ENCODE measurements at places on chromosomes 2 and 18.

GRCh38 chr2:44201648-44202165 lies 33.0 kb downstream of the PPM1B start:
- no peak for DNase-seq

DNA sequence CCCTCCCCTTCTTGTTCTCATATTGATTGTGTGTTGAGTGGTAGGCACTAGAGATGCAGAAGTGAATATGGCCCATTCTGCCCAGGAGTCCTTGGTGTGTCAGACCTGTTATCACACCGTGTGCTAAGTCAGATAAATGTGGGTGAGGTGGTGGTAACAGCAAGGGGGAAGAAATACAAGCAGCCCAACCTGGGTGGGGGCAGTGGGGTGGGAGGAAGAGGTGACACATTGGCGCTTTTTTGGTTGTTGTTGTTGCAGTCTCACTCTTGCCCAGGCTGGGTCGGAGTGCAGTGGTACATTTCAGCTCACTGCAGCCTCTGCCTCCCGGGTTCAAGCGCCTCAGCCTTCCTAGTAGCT lies 12.8 kb downstream of the B3GNT2 start:
- DNase-seq, result no peak

DNA sequence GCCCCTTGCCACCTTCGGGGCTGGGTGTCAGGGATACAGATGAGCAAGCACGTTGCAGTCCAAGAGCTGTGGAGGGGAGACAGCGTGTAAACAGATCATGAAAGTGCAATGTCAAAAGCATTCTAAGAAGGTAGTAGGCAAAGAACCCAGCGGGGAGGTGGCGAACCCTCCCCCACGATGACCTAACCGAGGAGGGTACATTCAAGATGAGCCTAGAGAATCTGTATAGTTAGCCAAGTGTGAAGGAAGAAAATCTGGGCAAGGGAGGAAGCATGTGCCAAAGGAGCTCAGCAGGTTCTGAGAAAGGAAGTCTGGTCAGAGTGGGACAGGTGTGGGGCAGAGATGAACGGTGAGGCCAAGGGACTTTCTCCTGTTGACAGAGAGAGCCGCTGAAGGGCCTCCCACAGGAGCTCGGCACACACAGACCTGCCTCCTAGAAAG lies 106.9 kb downstream of the SP3 start:
- DNase-seq, result no peak

- no peak for DNase-seq
These were observed 4.5 kb downstream of the KIF3C start for GRCh38 chr2:25977768-25978167.

GRCh38 chr2:43397411-43397810 lies 171.0 kb upstream of the ZFP36L2 start:
- no peak for DNase-seq

- no peak for DNase-seq
These were observed 26.6 kb downstream of the TMEM18 start for GRCh38 chr2:650343-651310.

GRCh38 chr2:82316586-82316985 lies 2012.0 kb upstream of the LRRTM1 start:
- DNase-seq, result no peak

- DNase-seq, result no peak
These were observed 680 bp downstream of the ATP5F1A start for GRCh38 chr18:46097431-46097800.

- DNase-seq, result no peak
These were observed 232.1 kb upstream of the COPS8 start for GRCh38 chr2:236853585-236854051.

DNA sequence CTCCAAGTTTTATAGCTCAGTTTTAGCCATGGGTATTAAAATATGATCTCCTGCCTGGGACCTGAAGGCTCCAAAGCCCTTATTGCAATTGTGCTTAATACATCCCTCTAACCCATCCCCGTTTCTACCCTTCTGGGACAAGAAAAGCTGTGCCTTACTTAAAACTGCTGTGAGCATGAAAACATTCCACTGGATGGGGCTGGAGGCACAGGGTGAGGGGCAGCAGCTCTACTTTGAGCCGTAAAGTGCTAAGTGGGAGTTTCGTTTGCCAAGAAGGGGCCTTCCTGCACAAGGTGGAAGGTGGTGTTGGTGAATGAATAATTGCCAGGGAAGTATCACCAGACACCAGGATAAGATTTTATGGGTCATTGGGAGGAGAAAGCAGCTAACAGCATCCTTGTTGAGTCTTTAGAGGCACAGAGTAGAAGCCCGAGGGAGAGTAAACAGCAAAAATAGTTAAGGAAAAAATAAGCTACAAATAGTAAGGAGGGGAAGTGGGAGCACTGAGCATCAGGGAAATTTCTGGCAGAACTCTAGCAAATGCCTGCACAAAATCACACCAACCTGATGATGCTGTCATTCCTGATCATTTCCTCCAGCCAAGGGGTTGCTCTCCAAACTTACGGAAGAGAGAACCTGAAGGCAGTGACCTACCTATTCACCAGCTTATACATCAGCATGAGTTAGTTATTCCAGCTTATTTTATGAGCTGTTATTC lies 218.4 kb downstream of the MREG start:
- no peak for DNase-seq

DNA sequence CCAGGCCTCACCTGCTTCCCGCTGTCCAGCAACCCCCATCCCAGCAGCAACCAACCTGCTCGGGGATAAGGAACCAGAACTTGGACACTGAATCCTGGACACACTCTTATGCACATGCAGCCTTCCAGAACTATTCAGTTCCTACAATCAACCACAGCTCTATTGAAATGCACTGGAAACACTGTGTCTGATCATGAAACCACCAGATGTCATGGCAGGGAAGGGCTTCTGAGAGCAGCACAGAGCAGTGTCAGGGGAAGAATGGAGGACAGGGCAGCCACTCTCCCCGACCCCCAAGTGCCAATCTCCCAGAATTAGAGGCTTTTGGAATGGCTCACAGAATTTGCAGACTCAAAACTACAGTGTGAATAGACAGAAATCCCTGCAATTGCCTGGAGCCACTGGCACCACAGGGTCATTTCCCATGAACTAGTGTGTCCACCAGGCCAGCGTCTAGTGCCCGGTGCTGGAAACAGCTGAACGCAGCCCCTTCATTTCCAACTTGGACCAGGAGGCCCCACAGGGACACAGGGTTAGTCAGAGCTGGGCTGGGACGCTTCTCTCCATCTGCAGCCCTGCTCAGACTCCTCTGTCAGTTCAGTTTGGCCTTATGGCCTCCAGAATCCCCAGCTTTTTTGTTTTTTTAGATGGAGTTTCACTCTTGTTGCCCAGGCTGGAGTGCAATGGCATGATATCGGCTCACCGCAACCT lies 25.5 kb downstream of the MRPL35 start:
- DNase-seq, result no peak

DNA sequence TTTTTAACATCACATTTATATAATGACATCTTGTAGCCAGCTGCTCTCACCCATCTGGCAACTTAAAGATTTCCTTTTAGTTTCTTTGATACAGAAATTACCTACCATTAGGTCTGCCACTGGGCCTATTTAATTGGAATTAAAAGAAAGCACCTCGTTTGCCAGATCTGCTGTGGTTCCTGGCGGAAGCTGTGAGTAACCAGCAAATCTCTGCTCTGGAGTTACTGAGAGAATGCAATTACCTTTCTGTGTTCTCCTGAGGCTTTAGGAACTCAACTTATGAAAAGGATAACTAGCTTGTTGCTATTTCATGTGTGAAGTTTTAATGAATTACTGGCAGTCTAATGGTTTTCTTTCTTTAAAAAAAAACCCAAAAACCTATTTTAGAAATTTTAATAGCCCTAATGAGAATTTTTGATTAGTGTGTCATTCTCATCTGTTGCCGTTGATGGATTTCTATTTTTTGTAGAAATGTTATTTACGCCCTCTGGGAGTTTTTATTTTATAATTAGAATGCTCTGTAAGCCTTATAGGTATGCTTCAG lies 69.7 kb upstream of the LYPD6B start:
- no peak for DNase-seq

- DNase-seq, result no peak
These were observed 60.7 kb downstream of the LYPD1 start for GRCh38 chr2:132609101-132609890.

DNA sequence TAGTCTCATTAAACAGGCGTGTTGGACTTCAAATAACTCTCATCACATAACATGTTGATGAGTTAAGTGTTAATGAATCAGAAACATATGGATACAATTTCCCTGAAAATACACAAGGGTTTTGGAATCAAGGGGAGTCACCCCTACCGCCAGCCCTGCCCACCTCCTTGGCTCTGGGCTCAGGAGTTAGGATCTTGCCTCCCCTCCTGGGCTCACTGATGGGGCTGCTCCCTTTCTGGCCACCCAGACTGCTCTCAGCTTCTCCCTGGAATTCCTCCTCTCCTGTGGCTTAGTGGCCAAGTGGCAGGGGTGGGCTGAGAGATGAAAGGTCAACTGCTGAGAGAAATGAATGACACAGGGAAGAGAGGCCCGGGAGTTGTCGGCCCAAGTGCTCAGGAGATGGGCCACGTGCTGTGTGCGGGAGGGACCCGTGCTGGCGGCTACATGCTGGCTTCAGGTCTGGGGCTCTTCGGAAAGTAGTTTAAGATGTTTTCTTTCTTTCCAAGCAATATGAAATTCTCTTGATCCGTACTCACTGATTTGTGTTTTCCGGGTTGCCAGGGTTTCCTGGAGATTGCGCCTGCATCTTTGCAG lies 55.8 kb upstream of the TNP1 start:
- DNase-seq, result no peak

- DNase-seq, result no peak
These were observed 180.6 kb upstream of the CCDC68 start for GRCh38 chr18:55139836-55140235.

GRCh38 chr18:63088262-63088661 lies 231.3 kb downstream of the BCL2 start:
- DNase-seq, result no peak

DNA sequence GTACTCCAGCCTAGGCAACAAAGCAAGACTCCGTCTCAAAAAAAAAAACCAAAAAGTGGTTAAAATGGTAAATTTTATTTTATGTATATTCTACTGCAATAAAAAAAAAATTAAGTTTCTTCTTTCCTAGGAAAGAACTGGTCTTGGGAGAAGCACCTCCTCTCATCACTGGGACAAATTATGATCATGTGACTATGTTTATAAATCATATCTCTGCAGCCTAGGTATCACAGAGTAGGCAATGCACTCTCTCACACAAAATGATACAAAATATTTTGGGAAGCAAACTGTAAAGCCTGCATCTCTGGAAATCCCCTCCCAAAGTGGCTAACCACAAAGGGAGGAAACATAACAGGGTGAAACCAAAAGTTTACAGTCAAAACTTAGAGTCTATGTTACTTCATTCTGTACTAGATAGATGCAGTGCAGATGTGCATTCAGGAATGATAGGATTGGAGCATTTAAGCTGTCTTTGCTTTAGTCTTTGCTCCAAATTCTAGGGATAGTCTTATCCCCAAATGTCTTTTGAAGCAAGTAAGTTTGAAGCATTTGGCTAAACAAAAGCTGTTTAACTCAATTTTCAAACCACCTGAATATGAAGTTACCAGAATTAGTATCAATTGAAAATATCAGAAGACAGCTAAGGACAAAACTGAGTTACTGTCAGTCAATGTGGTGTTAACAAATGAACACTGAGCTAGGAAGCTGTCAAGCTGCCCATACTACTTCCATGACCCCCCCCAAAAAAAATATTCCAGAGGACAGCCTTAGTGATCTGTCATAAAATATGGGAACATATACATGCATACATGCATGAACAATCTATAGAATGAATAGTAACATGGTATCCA lies 21.1 kb upstream of the MALT1 start:
- DNase-seq, result no peak

- DNase-seq, result no peak
These were observed 9.6 kb downstream of the TRPM8 start for GRCh38 chr2:233926806-233927205.

- no peak for DNase-seq
These were observed 29.2 kb upstream of the PPP4R1 start for GRCh38 chr18:9643549-9643948.

DNA sequence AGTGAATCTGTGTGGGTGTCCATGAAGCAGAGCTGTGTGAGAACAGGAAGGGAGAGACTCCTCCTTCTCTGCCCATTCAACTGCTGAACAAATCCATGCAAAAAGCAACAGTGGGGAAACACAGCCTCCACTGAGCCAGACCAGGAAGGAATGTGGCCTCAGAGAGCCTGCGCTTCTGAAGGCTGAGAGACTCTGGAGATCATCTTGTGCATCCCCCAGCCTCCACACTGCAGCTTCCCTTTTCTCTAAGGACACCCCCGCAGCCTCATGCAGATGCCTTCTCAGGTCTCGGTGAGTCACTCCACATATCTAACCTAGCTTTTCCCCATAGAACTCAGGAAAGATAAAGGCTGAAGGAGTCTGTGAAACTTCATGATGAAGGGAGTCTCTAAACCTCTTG lies 402.9 kb downstream of the TNS1 start:
- DNase-seq, result no peak

GRCh38 chr2:177906041-177906718 lies 166.4 kb downstream of the PDE11A start:
- DNase-seq, result peak; percentile 50

DNA sequence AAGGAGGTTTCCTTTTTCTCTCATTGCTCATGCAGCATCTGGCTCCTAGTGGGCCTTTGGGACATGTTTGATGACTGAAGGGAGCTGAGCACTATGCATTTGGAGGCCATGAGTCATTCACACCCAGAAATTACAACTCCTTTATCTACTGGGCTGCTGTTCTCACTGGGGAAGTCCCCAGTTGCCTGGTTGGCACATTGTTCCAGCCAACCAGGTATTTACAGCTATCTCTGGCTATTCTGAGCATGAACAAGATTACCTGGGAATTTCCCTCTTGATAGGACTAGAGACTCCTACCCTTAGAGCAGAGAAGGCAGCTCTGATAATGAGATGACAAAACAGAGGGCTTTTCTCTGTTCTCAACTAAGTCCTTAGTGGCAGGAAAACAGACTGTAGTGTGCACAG lies 206.5 kb downstream of the SETBP1 start:
- DNase-seq, result peak; percentile 39

DNA sequence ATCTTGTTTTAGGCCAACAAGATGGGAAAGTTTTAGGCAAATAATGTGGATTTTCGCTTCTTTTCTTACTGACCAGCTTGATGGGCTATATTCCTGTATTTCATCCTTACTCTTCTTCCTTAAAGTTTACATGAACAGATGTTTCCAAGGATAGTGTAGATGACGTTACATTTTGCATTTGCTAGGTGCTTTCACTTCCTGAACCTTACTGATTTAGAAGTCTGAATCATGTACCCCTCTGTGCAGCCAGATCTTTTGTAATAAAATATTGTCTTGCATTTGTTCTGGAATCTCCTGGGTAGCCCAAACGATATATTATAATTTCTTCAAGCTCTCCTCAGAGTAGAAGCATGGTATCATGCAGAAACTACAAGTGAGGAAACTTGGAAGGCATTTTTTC lies 93.4 kb downstream of the CALCRL start:
- DNase-seq, result no peak

- DNase-seq, result no peak
These were observed 90.9 kb downstream of the MALT1 start for GRCh38 chr18:58761970-58762780.

All from stimulated activated CD8-positive, alpha-beta memory T cell treated with anti-CD3 and anti-CD28 coated beads, Interleukin-15, amount 100 ng/mL, for 48 hours (primary cell).